ENCODE measurements at places on chromosomes 1 and 21.

- DNase-seq, result no peak
These were observed 453.2 kb downstream of the PTPRU start for GRCh38 chr1:29689372-29690030.

GRCh38 chr1:85289848-85290335 is 13.5 kb upstream of the BCL10 start:
- DNase-seq, result no peak

DNA sequence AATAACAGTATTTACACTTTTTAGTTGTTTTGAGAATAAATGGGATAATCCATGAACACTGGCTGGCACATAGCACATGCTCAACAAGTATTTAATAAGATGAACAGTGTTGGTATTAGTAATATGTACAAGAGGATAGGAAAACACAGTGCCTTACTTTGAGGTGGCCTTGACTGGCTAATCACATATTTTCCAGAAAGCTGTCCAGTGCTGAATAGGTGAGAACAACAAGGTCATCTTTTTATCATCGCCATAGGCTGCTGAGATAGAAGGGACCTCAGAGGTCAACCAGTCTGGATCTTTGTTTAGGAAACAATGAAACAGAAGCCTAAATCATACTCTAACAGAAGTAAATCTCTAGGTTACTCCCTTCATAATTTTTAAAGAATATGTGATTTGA is 89.7 kb upstream of the BCL9 start:
- no peak for DNase-seq

- no peak for DNase-seq
These were observed 52.1 kb downstream of the SLC35D1 start for GRCh38 chr1:67001682-67002425.

- peak; percentile 69 for DNase-seq
These were observed 4.4 kb downstream of the DVL1 start for GRCh38 chr1:1344655-1345361.

GRCh38 chr1:107450899-107451664 is 310.2 kb downstream of the NTNG1 start:
- DNase-seq, result no peak

DNA sequence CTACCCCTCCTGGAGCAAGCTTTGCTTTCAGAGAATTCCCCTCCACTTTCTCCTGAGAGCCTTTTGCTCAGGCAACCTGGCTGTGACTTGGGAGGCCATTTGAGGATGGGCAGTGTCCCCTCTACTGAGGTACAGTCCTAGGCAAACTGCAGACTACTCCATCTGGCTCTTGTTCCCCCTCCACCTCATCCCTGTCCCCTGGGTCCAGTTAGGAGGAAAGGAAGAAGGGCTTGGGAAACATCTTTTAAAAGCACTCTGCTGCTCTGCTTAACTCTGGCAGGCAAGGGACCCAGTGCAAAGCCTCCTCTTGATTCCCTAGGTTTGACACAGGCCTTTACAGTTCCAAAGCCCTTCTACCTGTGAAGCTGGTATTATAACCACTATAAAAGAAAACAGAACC is 108.2 kb downstream of the NAV1 start:
- no peak for DNase-seq

- peak; percentile 65 for DNase-seq
These were observed 26.4 kb downstream of the SORT1 start for GRCh38 chr1:109371341-109371739.

- no peak for DNase-seq
These were observed 74.9 kb downstream of the PIK3CD start for GRCh38 chr1:9726406-9726805.

DNA sequence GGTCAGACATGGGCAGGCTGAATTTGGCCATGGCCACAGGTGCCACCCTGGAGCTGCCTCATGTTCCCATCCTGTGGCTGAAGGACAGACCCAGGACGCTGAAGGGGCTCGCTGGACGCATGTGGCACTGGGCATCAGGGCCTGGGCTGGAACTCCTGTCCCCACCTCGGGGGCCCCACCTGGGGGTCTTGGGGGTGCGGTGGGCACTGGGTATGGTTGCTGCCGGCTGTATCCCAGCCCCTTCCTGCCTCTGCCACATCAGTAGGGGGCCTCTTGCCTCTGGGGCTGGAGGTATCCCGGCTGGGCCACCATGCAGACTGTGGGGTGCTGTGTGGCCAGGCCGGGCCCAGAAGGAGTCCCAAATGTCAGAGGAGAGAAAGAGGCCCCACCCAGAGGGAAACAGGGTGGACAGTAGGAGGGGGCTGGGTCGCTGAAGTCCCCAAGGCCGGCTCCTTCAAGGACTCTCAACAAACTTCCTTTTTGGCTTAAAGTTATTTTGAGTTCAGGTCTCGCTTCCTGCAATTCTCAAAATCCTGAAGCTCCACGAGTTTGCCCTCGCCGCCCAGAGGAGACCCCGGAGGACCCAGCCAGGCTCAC is 78.7 kb downstream of the SIK1 start:
- no peak for DNase-seq

DNA sequence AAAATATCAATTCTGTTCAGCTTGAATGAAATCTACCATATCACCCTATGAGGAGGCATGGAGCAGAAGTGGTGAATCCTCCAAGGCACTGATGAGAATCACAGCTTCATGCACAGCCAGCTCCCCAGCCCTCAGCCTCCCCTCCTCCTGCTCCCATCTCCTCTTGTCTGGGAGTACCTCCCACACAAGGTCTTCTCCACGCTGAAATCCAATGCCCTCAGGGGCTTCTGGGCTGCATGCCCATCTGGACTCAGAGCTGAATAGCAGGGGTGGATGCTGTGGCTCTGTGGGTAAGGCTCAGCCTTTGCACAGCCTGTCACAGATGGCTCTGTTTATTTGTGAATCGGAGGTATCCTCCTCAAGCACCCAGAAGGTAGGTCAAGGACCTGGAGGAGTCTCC is 48.6 kb downstream of the KCNC4 start:
- peak; percentile 7 for DNase-seq

- DNase-seq, result no peak
These were observed 69.3 kb upstream of the CASZ1 start for GRCh38 chr1:10865518-10866320.

DNA sequence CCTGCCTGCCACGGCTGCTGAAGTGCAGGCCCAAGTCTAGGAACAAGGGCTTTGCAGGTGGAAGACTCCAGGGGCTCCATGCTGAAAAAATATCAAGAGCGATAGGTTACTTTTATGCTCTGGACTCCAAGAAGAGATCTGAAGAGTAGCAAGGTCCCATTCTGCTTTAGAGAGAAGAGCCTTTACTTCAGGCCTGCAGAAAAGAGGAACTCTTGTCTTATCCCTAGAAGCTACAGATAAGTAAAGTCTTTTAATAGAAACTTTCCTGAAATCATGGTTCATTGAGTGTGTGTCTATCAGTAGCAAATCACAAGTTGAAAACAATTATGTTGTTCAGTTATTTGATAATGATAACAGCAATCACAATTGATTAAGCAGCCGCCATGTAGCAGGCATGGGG is 113.3 kb downstream of the TNR start:
- no peak for DNase-seq

DNA sequence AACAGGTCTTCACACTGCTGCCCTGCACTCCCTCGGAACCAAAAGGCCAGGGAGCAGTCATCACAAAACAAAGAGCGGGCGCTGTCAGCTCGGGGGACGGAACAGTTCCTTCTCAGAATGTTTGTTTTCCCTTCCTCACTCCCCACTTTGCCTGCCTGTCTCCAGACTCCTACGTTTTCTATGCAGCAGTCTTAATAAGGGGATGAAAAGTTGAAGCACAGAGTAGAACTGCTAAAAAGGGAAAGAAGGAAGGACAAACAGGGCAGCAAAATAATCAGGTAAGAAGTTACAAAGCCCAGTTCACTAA is 738 bp upstream of the GPR161 start:
- DNase-seq, result no peak

GRCh38 chr1:97033949-97034348 is 312.4 kb downstream of the PTBP2 start:
- no peak for DNase-seq

- DNase-seq, result peak; percentile 97
These were observed 438.3 kb downstream of the CAMTA1 start for GRCh38 chr1:7223334-7224080.
